ENCODE measurements at places on chromosomes 7 and 10.

DNA sequence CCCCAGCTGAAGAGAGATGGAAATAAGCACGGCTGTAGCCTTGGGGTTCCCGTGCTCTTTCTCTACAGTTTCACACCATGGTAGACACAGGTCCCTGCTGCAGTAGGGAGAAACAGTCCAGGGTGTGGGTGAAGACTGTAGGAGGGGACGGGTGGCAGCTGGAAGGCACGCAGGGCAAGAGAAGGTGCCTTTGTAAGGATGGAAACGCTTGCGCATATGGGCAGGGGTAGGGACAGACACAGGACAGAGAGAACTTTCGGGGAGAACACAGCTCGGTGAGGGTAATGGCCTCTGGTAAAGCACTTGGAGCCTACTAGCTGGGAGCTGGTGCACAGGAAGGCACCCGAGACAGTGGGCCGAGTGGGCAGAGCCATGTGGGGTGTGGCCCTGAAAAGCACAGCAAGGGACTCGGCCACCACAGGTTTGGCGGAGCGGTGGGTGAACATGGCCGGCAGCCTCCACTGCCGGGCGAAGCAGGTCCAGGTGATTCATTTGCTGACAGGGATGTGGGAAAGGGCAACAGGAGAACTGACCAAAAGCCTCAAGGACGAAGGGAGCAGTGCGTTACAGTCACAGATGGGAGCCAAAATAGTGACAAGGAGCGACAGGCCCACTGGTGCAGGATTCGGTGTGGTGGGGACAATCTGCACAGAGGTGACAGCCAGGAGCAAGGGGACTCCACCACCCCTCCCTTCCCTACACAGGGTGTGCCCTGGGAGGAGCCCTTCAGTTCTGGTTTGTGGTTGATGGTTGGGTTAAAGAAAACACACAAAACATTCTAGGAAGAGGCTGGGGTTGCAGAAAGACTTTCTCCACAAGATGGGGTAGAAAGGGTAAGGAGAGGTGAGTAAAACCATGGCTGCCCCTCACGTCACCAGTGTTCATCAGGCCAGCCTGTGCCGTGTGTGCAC, 97.1 kb downstream of the VOPP1 start:
- no peak for DNase-seq

DNA sequence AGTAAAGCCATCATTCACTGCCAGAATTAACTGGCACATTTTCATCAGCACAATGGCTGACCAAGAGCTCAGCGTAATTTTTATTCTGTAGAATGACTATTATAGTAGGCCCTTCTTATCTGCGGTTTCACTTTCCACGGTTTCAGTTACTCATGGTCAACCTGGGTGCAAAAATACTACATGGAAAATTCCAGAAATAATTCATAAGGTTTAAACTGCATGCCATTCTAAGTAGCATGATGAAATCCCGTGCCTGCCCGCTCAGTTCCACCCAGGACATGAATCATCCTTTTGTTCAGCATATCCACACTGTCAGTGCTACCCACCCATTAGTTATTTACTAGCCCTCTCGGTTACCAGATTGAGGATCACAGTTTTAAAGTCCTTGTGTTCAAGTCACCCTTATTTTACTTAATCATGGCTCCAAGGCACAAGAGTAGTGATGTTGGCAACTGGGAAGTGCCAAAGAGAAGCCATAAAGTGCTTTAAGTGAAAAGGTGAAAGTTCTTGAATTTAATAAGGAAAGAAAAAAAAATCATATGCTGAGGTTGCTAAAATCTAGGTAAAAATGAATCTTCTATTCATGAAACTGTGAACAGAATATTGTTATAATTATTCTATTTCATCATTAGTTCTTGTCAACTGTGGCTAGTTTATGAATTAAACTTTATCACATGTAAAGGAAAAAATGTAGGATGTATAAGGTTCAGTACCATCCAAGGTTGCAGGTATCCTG, 204.9 kb downstream of the DOCK4 start:
- DNase-seq: no peak

DNA sequence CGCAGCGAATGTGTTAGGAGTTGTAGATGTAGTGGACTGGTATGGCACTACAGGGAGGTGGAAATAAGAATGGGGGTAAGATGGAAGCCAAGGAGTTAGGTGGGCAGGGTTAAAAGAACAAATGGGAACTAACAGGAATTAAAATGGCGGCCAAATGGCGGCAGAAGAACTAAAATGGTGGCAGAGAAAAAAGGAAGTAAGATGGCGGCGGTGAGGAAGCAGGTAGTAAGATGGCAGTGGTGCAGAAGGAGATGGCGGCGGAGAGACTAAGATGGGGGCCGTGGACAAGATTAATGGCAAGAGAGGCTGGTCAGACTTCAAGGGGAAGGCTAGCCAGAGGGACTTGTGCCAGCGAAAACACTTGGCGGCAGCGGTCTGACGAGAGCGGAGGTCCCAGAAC, 44.5 kb downstream of the ZNF138 start:
- no peak for DNase-seq

DNA sequence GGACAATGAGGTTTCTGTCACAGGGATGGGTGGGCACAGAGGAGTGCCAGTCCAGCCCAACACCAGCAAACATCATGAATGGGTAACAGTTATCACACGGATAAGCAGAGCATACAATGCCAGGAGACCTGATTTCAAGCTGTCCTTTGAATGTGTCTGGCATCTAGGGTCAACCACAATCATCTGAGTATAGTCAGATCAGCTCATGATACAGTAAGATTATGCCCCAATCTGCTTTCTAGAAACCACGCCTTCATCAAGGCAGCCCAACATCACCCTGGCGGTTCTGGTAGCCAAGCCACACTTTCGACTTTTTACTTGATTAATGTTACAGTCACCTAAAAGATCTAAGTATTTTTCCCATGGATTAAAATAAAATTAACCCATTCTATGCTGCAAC, 10.5 kb downstream of the FAM171A1 start:
- DNase-seq: no peak

- DNase-seq: no peak
Measured at GRCh38 chr7:99095698-99096097, 48.2 kb downstream of the SMURF1 start.

DNA sequence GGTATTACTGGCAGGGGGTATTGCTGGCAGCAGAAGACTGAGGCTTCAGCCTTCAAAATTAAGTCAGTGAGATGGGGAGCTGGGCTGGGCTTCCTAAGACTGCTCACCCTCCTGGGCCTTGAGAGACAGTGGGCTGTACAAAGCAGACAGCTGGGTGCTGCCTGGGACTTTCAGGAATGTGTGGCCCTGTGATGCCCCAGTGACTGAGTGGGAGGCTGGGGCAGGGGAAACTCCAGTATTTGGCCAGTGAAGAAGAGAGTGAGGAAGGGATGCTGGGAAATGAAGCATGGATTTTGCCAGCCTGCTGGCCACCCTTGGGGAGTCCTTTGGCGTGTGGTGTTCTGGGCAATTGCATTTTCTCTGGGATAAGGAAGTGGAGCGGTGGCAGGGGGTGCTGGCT, 442 bp downstream of the ANKRD2 start:
- DNase-seq: no peak

GRCh38 chr7:111290419-111290818, 199.5 kb downstream of the LRRN3 start:
- no peak for DNase-seq

GRCh38 chr10:114061789-114062188, 18.1 kb downstream of the ADRB1 start:
- DNase-seq: no peak

DNA sequence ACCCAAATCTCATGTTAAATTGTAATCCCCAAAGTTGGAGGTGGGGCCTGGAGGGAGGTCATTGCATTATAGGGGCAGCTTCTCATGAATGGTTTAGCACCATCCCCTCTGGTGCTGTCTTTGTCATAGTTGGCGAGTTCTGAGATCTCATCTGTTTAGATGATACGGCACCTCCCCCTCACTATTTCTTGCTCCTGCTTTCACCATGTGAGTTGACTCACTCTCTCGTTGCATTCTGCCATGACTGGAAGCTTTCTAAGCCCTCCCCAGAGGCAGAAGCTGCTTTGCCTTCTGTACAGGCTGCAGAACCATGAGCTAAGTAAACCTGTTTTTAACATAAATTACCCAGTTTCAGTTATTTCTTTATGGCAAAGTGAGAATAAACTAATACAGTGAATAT, 18.9 kb upstream of the ZNF138 start:
- DNase-seq: no peak

DNA sequence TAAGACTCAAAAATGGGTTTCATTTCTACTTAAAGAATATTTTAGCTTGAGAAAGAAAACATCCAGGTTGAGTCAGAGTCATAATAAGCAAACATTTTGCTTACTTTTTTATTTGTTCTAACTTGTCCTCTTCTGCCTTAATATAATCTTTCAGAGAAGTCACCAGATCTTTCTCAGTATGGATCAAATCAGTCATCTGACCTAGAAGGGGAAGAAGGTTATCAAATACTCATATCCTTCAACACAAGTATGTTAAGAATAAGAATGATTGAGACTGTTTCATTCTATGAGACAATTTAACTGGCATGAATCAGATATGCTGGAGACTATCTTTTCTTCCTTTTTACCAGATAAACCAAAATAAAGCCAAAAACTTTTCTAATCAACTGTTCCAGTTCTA, 23.0 kb downstream of the P4HA1 start:
- DNase-seq: no peak

DNA sequence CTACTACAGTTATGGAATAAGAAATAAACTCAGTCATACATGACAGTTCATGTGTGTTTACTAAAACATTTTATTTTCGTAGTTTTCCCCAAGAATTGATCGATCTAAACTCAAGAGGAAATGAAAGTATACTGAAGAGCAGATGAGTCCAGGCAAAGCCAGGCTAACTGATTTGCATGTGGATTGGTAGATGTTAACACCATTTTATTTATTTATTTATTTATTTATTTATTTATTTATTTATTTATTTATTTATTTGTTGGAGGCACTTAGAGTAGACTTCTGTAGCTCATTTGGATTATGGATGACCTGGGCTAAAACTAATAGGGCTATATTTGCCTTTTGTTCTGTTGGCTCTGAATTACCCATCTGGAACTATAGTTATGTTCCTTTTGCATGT, 68.5 kb upstream of the DKK1 start:
- DNase-seq: no peak

DNA sequence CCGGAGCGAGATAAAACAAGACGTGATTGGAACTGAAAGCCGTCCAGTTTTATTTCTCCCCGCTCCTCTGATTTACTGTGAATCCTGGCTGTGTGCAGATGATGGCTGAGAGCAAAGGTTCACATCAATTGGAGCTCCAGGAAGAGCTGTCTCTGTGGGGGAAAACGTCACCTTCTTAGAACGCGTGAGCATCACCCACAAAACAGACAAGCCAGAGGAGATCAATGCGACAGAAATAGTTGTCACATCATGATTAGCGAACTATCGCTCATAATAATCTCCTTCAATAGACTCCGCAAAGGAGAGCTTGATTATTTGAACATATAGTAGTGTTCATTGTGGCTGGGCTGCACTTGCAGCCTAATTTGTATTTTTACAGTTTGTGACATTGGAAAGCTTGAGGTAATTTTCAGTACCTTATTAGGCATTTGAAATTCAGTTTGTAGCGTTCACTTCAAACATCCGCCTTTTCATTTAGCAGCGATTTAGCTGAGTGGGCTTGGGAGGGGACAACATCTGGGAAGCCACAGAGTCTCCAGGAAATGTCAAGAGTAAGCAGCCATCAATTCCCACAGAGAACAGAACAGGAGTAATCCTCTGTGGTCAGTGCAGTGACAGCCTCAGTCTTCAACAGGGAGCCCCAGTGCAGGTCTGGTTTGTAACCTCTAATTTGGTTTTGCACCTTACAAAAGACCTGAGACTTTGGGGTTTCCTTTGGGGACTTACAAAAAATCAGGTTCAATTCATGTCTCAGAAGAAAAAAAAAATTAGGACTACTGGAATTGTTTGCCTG, 276.8 kb upstream of the PFKP start:
- no peak for DNase-seq

DNA sequence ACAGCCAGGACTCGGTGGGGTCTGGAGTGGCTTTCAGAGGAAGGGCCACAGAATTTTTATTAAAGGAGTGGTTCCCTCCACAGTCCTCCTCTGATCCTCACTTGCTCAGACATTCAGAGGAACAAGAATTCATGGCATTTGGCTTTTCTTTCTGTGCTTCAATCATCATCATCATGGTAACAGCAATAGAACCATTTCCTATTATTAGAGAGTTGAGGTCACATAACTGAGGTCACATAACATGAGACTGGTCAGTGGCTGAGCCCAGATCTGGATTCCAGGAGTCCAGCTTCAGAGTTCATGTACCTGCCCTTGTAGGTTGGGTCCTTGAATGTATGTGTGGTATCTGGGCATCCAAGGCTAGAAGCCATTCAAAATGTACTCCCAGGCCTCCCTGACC, 177.3 kb upstream of the GRB10 start:
- DNase-seq: no peak

GRCh38 chr10:113788604-113789083, 37.2 kb downstream of the PLEKHS1 start:
- DNase-seq: no peak

DNA sequence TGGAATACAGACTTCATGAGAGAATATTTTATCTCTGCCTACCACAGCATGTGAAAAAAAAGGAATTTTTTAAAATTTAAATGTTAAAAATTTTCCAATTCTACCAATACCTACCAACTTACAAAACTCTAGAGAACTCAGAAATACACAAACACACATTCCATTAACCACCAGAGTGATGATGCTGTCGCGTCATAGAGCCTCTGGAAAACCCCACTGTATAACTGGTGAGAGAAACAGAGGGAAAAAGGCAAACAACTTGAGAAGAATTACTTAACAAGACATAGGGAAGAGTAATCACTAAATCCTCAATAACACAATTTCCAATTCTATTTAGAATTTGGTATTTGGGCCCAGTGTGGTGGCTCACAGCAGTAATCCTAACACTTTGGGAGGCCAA, 6.2 kb upstream of the SPOCK2 start:
- DNase-seq: no peak

- DNase-seq: no peak
Measured at GRCh38 chr7:36015733-36016132, 137.3 kb upstream of the EEPD1 start.

- no peak for DNase-seq
Measured at GRCh38 chr10:132713421-132714095, 72.4 kb downstream of the NKX6-2 start.

- no peak for DNase-seq
Measured at GRCh38 chr7:137715533-137715932, 131.2 kb downstream of the DGKI start.

- DNase-seq: no peak
Measured at GRCh38 chr7:8908889-8909288, 475.5 kb downstream of the NXPH1 start.

DNA sequence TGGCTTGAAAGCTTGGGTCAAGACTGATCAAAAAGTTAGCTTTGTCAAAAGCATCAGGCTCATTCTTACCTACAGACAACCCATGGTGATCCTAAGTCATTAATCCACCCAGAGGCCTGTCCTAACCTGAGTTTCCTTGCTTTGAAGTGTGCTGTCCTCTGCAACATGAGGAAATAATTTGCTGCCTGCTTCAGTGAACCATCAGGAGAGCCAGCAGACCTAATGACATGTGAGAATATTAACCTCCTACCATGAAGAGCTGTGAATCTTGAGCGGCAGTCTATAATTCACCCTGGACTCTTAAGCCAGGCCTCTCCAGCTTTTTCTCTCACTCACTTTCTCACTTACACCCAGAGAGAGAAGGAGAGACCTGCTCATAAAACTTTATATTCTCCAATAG, 590.0 kb downstream of the LRMDA start:
- DNase-seq: no peak
